ENCODE measurements at places on chromosomes 16 and 17.

GRCh38 chr17:45131616-45132319 lies 547 bp downstream of the PLCD3 start:
- peak; percentile 55 for DNase-seq

- no peak for DNase-seq
Observed at GRCh38 chr16:83098536-83098935, 471.8 kb downstream of the CDH13 start.

- DNase-seq = no peak
Observed at GRCh38 chr16:46568472-46569230, 52.5 kb downstream of the SHCBP1 start.

GRCh38 chr16:22388101-22388644 lies 13.8 kb upstream of the CDR2 start:
- DNase-seq = peak; percentile 89

GRCh38 chr16:67961551-67961957 lies 6.9 kb downstream of the SLC12A4 start:
- peak; percentile 88 for DNase-seq

DNA sequence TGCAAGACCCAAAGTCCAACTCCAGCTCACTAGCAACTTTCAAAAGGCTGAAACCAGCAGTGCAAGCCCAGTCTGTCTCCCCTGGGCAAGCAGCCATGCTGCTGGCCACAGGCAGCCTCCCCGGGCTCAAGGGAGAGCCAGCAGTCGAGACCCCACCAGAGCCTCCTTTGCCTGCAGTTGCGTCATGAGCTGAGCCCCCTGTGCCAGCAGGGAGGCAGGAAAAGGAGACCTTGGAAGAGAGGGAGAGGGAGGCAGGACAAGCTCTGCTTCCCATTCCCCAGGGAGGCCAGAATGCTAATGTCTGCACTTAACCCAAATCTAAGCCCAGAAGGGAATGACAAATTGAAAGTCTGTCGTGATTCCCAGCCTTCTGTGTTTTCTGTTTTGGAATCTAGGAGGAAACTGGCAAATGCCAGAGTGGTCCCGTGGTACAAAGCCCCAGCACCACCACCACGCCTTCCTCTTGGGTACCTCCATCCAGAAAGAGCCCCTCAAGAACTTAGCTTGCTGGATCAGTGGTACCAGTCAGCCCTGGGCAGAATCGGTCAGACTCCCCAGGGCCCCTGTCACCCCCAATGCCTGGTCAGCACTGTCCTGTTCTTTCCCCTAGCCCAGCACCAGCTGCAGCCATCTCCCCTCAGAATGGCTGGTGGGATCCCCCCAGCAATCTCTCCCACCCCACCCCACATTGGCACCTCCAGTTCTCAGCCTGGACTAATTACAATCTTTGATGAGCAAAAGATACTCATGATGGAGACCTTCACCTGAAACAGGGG lies 99.3 kb upstream of the TNRC6C start:
- DNase-seq = no peak

GRCh38 chr17:33687831-33688230 lies 394.7 kb upstream of the ASIC2 start:
- DNase-seq = no peak

GRCh38 chr16:11405331-11406176 lies 60.3 kb downstream of the RMI2 start:
- DNase-seq = peak; percentile 4

DNA sequence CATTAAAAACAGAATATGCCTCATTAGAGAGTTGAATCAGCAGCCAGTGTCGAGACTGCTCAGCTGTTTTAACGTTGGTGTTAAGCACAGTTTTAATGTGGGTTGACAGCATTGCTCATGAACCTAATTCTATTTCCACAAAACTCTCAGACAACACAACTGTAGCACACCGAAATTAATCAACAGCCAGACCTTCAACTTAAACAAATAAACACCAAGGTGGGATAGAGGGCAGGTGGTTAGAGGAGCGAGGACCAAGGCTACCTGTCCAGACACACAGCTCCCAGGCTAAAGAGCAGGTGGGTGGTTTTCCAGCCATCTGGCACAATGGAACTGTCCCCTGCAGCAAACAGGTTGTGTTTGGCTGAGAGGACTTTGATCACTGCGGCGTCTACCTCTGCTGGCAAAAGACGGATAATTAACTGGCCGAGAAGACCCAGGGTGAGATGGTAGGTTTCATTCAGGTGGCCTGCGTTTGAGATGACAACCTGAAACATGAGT lies 69.6 kb upstream of the ATP2A3 start:
- peak; percentile 83 for DNase-seq

GRCh38 chr16:87486713-87487247 lies 6.0 kb downstream of the ZCCHC14 start:
- no peak for DNase-seq

DNA sequence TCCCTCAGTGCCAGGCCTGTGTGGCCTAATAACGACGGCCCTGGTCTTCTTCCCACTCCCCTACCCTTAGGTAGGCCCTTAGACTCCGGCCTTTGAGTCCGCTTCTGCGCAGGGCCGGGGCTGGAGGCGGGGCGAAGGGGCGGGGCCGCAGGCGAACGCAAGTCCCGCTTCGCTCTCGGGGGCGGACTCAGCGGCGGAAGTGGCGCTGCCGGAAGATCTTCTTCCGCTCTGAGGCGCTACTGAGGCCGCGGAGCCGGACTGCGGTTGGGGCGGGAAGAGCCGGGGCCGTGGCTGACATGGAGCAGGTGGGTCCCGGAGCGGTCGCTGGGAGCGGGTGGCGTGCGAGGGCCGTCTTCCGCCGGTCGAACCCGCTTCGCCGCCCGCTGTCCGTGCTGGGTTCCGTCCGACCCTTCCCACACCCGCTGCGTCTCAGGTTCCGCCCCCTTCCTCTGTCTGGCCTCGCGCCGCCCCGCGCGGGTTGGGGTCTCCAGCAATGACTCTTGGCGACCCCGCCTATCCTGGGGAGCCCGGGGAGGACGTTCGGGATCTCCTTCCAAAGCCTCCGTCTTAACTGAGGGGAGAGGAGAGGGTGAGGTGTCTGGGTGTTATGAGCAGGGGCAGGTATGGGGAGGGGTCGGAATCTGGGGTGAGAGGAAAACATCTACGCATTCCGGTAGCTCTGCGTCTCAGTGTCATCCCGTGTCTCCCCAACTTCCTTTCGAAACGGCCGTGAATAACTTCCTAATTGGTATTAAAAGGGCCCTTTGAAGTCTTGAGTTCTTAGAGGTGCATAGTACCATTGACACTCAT lies at the start of gene STARD3:
Gene STARD3, plus strand, starts transcription at position 218 of the 810 bp plus-strand sequence. CDS start 16,388 bp downstream, outside the sequence.
- peak; percentile 86 for DNase-seq

- DNase-seq = no peak
Observed at GRCh38 chr17:49514071-49514721, 19.1 kb downstream of the NGFR start.

GRCh38 chr16:53922807-53923571 lies 219.0 kb downstream of the FTO start:
- DNase-seq = peak; percentile 90

DNA sequence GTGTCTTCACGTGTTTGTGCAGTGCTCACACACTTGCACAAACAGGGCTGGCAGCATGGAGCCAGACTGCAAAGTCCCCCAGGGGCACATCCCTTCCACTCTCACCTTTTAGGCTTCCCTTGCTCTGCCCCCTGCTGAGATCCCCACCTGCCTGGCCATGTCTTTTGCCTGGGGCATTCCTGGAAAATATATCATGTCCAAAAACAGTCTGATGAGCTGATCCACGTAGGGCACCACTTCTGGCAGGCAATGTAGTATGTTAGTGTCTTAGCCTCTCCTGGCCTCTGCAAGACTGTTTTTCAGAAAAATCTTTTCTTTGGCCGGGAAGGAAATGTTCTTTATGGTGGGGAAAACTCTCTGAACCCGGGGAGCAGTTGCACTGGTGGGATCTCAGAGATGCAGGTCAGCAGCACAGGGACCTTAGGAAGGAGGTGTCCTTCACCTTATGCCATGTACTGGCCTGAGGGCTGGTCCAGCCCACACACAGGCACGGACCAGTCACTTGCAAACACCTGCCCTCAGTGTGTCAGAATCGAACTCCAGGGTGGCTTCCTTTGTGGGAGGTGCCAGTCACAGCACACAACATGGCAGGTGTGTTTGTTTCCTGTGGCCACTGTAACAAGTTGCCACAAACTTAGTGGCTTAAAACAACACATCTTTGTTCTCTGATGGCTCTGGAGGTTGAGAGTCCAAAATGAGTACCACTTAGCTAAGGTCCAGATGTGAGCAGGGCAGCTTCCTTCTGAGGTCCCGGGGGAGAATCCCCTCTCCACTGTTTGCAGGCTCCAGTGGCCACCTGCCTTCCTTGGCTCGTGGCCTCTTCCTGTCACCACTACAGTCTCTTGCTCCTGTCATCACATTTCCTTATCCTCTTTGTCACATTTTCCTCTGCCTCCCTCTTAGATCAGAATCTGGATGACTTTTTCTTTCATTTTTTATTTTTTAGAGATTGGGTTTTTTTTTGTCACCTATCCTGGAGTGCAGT lies 46.6 kb downstream of the MPRIP start:
- DNase-seq = peak; percentile 75

- DNase-seq = no peak
Observed at GRCh38 chr17:74520790-74521480, 10.3 kb downstream of the CD300LB start.

- no peak for DNase-seq
Observed at GRCh38 chr17:1029196-1029921, 32.4 kb downstream of the TIMM22 start.

- no peak for DNase-seq
Observed at GRCh38 chr17:3557768-3558583, at the start of gene TRPV3. Gene TRPV3, minus strand, starts transcription at chr17:3557812. Its CDS starts 2,962 bp downstream, at chr17:3554850.

DNA sequence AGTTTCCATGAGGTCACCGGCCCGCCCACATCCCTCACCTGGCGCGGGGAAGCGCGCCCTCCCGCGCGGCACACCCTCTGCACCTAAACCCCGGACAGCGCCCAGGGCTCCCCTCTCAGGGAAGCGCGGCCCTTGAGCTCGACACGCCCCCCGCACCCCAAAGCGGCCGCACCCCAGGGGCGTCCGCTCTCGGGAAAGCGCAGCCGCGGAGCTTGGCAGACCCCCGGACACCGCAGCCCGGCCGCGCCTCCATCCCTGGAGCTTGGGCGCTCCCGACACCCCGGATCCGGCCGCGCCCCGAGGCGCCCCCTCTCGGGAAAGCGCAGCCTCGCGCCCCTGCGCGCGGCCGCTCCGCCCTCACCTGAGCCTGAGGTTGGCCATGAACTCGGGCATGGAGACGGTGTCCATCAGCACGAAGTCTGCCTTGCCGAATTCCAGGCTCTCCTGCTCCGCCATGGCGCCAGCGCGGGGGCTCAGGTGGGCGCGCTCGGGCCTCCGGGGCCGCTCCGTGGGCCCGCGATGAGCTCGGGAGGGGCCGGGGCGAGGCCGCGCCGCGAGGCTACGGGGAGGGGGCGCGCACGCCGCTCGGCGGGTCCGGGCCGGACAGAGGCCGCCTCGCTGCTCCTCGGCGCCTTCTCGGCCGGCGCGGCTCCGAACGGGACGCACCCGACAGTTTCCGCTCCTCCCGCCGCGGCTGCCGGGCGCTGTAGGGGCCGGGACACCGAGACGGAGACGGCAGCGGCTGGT lies at the start of gene MYO1D:
Gene MYO1D, minus strand, starts transcription at position 708 of the 747 bp plus-strand sequence. Its CDS starts 252 bp downstream, at position 456.
- peak; percentile 54 for DNase-seq

DNA sequence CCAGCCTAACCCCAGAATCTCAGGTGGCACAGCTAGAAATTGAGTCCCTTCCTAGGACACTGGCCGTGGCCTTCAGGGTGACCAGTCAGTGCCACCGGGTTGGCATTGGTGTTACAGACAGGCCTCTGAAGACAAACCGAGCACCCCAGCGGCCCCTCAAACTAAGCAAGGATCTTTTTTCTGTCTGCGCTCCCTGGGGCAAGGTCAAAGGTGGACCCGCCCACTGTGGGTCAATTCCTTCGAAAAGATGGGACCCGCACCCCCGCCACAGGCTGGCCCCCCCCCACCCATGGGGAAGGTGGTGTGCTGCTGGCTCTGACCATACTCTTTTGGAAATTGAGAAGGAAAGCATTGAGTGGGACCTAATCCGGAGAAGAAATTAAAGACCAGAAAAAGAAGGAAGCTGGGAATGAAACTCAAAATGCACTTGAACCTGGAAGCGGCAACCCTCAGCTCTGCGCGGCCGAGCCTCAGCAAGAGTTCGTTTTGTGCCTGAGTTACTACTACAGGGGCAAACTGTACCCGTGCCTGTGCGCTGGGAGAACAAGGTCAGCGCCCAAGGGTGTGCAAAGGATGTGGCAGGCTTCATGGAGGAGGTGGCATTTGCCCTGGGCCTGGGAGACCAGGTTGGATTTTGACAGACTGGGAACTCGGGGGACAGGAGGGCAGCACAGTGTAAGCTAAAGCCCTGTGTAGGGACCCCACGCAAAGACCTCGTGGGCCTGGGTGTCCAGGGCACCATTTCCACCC lies 20.4 kb downstream of the TMC6 start:
- DNase-seq = no peak

DNA sequence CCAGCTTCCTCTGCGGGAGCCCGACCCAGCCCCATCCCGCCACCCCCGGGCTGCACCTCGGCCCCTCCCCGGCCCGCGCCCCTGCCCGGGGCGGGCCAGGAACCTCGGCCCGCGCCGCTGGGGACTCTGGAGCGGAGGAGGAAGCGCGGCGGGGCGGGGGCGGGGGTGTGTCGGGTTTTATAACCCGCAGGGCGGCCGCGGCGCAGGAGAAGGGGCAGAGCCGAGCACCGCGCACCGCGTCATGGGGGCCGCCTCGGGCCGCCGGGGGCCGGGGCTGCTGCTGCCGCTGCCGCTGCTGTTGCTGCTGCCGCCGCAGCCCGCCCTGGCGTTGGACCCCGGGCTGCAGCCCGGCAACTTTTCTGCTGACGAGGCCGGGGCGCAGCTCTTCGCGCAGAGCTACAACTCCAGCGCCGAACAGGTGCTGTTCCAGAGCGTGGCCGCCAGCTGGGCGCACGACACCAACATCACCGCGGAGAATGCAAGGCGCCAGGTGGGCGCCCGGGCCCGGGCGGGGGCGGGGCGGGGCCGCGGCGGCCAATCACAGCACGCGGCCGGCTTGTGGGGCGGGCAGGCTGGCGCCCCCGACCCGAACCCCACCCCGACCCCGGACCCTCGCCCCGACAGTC lies at the start of gene ACE:
Gene ACE, plus strand, starts transcription at position 208 of the 626 bp plus-strand sequence. Its CDS starts 34 bp downstream, at position 242.
- DNase-seq = peak; percentile 84

DNA sequence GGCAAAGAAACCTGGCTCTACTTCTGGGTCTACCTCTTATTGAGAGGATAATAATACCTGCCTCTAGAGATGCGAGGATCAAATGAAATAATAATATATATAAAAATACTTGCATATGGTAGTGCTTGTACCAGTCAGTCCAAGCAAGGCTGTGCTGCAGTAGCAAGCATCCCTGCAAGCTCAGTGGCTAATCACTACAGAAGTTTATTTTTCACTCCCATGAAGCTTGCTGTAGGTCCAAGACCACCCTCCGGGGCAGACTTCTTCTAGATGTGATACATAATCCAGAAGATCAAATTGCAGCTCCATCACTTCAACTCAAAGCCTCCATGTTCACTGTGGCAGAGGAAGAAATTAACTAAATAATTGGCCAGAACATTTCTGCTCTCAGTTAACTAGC lies 48.9 kb upstream of the NKD1 start:
- no peak for DNase-seq
